Hepatic stellate cell (primary cell): ENCODE measurements at places on chromosomes 5 and 9.
A peak's percentile ranks its signal among the peaks of the same experiment; 100 is the strongest.

DNA sequence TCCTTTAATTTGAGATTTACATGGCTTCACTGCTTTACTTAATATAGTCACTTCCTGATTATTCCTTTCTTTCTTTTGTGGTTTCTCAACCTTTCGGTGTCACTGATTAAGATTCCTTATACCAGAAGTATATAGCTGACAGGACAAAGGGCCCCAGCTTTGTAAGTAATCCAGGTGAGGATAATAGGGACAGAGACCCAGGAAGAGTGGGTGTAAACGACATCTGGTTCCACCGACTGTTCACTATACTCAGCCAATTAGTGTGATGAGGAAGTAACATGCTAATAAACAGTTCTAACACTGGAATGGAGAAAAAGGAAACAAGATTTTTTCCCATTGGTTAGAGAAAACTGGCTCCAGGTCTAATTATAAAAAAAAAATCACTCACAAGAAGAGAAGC, 286.3 kb upstream of the EFNA5 start:
- no peak for DNase-seq

- peak; percentile 28 for DNase-seq
These were observed at the start of gene NTRK2 for GRCh38 chr9:84669288-84670137. NTRK2 (plus strand) TSS chr9:84669729; CDS start chr9:84670749, 1,020 bp downstream.

DNA sequence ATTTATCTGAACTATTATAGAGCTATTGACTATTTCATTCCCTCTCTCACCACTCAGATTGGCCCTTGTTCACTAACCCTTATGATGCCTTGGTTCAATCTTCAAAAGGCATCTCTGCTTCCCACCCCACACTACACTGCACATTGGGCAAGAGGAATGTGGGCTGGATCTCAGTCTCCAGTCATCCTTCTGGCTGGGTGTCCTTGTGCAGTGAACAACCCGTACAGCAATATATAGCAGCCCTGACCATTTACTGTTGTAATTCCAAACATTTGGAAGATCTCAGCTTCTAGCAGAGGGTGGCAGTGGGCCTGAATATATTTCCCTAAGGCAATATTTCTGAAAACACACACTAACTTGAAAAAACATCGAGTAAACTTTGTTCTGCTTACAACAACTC, 199.2 kb upstream of the GDNF start:
- DNase-seq, result no peak

DNA sequence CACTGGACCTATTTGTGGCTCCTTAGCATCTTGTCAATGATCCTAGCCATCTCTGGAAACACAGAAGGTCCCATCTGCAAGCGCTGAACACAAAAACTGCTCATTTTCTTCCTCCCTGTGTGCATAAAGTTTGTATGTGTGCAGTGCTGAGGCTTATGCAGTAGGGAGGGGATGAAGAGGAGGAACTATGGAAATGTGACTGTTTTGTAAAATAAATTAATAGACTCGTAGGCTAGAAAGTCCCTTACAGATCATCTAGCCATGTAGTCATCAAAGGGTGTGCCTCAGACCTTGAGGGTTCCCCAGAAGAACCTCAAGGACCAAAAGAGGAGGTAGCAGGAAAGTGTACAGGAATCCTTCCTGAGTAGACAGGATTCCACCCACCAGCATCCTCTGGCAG, 34.3 kb upstream of the ADRA1B start:
- no peak for DNase-seq

GRCh38 chr9:93257808-93258331, 73.9 kb downstream of the WNK2 start:
- no peak for DNase-seq

GRCh38 chr9:100125236-100125635, 26.2 kb downstream of the INVS start:
- no peak for DNase-seq

- DNase-seq, result no peak
These were observed 25.8 kb upstream of the MED10 start for GRCh38 chr5:6404129-6404528.

- no peak for DNase-seq
These were observed 84.7 kb upstream of the SLCO6A1 start for GRCh38 chr5:102583276-102584124.

GRCh38 chr5:160169326-160169725, 50.1 kb upstream of the PWWP2A start:
- DNase-seq, result peak; percentile 77

DNA sequence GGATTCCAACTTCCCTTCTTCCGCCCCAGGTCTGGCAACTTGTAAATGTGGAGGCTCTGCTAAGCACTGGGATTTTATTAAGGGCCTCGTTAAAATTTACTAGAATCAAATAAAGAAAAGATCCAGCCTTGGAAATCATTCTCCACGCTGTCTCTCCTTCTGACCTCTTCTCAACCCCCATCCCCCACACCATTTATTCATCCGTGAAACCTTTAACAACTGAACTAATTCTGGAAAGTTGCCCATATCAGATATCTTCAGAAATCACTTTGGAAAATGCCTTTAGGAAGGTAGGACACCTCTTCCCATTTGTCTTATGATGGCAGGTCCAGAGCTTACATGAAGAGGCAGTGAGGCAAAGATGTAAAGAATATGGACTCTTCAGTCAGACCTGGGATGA, 288.5 kb downstream of the SLIT3 start:
- DNase-seq, result no peak

DNA sequence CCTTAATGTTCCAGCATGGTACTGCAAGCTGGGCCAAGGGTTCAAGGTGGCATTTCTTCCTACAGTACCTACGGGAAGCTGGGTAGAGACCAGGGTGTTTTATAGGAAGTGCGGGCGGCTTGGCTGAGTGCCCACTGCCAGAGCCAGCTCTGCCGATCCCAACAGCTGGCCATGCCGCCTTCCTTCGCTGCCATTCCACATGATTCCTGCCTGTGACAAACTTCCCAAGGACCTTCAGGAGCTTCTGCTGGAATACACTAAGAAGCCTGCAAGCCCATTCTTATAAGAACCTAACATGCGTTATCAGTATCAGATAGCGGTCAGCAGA, 22.0 kb downstream of the MYO10 start:
- DNase-seq, result no peak

DNA sequence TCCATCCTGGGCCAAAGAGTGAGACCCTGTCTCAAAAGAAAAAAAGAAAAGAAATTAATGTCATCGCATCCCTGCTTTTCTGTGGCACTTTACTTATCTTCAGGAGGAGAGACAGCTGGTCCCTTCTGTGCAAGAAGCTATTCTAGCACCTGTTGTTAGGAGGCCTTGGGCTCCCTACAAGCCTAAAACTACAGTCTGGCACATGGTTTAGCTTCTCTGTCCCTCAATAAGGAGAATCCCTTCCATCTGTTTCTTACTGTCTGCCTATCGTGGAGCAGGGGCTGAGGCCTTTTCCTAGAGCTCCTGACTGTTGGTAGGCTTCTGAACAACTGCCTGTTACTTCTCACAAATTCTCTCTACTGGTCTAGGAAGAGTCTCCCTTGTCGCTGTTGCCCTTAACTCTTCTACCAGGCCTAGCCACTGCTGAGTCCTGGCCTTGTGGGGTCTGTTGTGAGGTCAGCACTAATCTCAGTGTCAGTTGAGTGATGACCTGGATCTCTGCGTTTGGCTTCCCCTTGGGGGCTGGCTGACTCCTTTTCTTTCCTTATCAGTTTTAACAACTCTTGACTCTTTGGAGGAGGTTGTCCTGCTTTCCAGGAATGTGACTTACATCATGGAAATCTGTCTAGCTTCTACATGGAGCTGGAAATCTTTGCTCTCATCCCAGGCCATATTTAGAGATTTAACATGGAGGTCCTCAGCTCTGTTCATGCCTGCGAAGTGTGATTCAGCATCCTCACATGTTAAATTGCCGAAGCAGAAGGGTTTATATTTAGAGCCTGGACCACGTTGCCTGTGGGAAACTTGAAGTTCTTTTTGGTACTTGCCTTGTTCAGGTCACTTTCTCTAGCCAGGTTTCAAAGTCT, 5.7 kb upstream of the GARNL3 start:
- no peak for DNase-seq

- no peak for DNase-seq
These were observed 189.1 kb downstream of the ROR2 start for GRCh38 chr9:91760906-91761305.

GRCh38 chr5:157657516-157657915, 5.3 kb upstream of the SOX30 start:
- no peak for DNase-seq

- DNase-seq, result no peak
These were observed 35.9 kb upstream of the TESK1 start for GRCh38 chr9:35569206-35569605.

DNA sequence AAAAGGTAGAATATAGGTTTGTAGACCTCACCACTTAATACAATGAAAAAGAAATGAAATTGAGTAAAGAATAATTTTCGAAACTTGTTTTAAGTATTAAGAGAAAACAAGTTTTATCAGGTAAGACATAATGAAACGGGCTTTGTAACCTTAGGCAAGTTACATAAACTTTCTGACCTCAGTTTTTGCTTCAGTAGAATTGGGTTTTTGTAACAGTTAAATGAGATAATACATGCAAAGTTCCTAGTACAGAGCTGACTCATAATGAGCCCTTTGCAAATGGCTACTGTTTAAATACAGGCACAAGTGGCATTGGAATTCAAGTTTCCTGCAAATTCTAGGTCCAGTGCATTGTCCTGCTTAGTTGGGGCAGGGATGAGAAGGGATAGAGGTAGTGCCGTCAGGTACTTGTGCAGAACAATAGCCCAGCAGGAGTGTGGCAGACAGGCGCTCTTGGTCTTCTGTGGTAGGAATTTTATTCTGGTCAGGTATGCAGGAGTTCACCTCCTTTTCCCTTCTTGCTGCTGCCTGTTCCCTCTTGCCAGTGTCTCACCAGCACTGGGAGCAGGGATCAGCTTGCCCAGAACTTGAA, 203.8 kb downstream of the PBX3 start:
- DNase-seq, result no peak

- DNase-seq, result no peak
These were observed 88.8 kb downstream of the SREK1 start for GRCh38 chr5:66232706-66233445.

DNA sequence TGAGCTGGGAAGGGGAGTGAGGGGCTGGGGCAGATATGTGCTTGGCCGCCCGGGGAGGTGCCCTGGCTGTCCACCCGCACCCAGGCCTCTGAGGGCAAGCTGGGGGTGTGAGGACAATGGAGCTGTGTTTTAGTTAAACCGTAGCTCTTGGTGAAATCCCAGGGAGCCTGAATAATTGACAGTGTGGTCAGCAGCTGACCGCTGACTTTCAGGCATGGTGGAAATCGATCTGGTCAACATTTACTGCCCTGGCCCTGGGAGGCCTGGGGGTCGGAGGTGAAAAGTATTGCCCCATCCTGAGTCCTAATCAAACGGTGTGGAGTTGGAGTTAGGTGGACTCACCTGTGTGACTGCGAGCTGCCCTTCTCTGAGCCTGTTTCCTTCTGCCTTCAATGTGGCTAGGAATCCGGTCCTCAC, 31.2 kb upstream of the CRB2 start:
- DNase-seq, result no peak

DNA sequence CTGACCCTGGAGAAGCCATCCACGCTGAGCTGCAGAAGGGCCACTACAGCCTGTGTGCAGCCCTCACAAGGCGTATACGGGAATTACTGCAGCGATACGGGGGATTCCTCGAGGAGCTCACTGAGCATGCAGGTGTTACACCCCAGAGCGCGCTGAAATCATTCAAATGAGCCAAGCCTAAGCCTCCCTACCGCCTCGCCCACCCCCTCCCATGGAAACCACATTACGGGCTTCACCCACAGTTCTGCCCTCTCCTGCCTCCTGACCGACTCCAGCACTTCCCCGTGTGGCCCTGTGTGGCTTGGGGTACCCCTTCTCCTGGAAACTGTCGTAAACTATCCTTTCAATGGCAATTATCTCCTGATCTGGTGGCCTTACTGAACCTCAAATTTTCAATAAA, 13.3 kb downstream of the SURF6 start:
- no peak for DNase-seq

GRCh38 chr9:105887679-105888078, 193.3 kb downstream of the TMEM38B start:
- DNase-seq, result no peak

GRCh38 chr5:34040472-34040871, 2.5 kb downstream of the C1QTNF3 start:
- no peak for DNase-seq

DNA sequence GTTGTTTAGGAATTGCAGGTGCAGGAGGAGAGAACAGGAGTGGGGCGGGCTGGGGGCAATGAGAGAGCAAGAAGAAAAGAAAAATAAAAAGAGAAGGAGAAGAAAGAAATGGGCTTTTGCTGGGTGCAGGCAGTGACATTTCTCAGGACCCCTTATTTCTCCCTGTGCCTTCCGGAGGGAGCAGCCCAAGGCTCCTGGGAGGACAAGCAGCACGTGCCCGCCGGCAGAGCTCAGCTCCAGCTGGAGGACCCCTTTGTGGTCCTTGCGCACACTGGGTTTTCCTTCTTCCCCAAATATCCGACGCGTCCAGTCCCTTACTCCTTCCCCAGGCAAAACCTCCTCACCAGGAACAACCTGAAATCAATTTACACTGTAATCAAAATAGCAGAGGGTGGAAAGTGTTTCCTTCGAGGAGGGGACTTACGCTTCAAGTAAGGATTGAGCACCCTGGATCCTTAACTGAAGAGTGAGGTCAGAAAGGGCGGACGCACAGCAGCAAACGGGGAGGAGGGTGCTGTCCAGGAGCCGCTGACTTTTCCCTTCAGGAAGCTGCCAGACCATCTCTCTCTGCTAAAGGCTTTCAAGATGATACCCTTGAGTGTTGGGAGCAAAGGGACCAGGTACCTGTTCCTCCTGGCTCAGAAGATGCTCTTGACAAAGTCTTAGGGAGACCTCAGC, 2.1 kb downstream of the BTNL9 start:
- no peak for DNase-seq

DNA sequence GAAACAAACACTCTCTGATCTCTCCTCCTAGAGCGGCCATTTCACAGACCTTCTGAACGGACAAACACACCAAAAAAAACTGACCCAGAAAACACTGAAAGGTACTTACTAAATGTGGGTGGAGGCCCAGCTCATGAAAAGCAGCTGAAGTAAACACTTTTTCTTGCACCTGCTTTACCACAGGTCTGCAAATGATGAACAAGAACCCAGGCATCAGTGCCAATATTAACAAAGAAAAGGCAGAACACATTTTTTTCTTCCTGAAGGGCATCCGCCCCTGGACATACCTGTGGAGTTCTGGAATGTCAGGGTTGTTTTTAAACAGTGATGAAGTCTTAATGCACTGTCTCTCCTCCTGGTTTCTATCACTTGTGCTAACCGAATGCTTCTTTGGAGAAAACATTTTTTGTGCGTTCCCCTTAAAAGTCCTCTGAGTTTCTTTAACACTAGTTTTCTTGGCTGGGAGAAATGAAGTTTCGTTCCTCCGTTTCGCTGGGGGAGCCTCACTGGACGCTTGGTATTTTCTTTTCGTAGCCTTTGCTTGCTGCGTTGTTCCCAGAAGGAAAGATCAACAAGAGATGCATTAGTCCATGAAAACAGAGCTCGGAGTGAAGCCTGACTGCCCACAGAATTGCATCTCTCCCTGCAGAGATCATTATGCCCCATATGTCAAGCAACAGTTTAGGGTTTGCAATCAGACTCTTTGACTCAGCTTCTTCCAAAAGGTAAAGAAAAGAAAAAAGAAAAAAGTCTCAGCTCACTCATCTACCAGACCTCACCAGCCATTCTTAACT, 7.4 kb downstream of the DDX31 start:
- DNase-seq, result no peak

- DNase-seq, result no peak
These were observed 34.9 kb downstream of the MTMR12 start for GRCh38 chr5:32277798-32278197.

GRCh38 chr5:122463221-122463620, 151.2 kb downstream of the SNCAIP start:
- DNase-seq, result no peak
